Natural killer cell treated with Interleukin-12 subunit alpha and Interleukin-12 subunit beta and Interleukin-15 and Interleukin-18, amount 100 ng/mL, for 72 hours (primary cell): ENCODE measurements at places on chromosomes 2 and 18.

DNA sequence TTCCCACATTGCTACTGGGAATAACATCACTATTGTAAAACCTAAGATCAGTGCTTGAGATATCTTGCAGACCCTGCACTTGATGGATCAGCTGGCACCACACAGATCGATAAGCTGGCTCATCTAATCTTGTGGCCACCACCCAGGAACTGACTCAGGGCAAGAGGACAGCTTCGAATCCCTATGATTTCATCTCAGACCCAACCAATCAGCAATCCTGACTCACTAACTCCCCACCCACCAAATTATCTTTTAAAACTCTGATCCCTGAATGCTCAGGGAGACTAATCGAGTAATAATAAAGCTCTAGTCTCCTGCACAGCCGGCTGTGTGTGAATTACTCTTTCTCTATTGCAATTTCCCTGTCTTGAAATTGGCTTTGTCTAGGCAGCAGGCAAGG is 11.3 kb upstream of the TEX44 start:
- no peak for DNase-seq

- DNase-seq = peak; percentile 69
These were observed 12.6 kb downstream of the NOP58 start for GRCh38 chr2:202278036-202278760.

DNA sequence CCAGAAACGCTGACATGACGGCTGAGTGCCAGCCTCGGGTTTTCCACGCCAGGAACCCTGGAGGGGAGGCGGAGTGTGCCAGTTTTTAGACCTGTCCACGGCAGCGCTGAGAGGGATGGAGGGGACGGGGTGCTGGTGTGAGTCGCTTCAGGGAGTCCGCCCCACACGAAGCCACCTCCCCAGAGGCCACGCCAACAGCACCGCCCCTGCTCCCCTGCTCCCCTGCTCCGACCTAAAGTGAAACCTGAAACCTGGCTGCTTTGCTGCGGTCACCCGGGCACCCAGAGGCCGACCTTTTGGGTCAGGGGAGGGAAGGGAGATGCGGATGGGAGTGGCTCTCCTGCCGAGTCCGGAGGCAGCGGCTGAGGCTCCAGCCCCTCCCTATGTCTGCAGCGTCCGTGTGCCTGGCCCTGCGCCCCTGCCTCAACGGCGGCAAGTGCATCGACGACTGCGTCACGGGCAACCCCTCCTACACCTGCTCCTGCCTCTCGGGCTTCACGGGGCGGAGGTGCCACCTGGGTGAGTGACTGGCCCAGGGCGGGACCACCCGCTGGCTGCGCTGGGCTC is 38.1 kb downstream of the SNED1 start:
- DNase-seq = no peak

- DNase-seq = no peak
These were observed 487.0 kb upstream of the FANCL start for GRCh38 chr2:58727981-58728656.

- no peak for DNase-seq
These were observed 37.4 kb downstream of the AFF3 start for GRCh38 chr2:100104718-100105677.

- no peak for DNase-seq
These were observed 67.3 kb downstream of the SEMA4F start for GRCh38 chr2:74721316-74721715.

- no peak for DNase-seq
These were observed 16.2 kb downstream of the GULP1 start for GRCh38 chr2:188307850-188308283.

GRCh38 chr2:232502911-232503808 is 15.5 kb upstream of the ECEL1 start:
- no peak for DNase-seq

GRCh38 chr2:241951920-241952319 is 82.4 kb downstream of the RTP5 start:
- DNase-seq = no peak

- DNase-seq = no peak
These were observed 189.7 kb downstream of the TWIST2 start for GRCh38 chr2:239037559-239037910.

- DNase-seq = no peak
These were observed 80.3 kb downstream of the DYNAP start for GRCh38 chr18:54671291-54671881.

DNA sequence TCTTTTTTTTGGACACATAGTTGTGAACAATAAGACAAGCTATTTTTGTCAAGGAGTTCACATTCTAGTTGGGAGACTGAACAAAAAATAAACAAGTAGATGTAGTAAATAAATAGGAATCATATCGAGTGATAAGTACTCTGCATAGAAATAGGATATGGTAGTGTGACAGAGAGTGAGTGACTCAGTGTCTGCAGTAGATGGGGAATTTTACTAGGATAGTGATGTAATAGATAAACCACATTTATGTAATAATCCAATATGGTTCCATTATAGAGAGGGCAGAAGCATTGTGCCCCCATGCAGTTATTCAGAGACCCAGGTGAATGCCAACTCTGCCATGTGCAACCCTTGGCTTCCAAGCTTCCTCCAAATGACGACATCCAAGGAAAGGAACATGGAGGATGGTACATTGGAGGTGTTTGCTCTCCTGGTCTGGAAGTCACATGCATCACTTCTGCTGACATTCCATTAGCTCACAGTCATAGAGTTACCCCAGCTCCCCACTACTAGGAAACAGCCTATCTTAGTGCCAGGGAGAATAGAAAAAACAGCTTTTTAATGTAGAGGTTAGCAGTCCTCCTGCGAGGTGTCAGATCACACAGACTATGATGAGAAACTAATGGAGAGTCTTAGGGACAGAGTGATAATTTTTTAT is 595.4 kb downstream of the NYAP2 start:
- DNase-seq = no peak

DNA sequence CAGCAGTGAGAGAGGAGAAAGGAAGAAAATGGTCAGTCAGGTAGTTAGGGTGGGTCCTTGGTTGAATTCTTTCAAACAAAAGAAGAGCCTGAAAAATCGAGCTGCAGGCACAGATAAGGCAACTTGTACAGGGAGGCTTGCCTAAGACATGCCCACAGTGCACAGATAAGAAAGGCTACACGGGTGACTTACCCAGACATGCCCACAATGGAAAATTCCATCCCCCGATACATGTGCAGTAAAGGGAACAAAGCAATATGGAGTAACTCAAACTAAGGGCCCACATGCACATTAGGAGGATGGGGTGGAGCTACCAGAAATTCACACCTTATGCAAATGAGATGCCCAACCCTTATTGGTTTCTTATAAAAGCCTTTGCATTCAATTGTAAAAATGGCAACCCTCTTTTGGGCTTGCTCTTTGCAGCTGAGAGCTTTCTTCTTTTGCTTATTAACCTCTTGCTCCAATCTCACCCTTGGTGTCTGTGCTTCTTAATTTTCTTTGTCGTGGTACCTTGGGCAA is 110.3 kb upstream of the RMP24 start:
- no peak for DNase-seq

- no peak for DNase-seq
These were observed 222.0 kb upstream of the CHAC2 start for GRCh38 chr2:53545604-53546003.

DNA sequence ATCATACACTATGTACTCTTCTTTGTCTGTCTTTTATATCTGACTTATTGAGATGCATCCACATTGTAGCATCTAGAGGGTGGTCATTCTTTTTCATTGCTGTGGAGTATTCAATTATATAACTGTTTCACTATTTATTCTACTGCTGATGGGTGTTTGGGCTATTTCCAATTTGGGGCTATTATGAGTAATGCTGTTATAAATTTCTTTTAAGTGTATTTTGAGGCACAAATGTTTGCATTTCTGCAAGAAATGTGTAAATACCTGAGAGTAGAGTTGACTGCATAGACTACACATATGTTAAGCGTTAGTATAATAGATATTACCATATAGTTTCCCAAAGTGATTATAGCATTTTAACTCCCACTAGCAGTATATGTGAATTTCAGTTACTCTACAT is 26.9 kb upstream of the PPP1R1C start:
- no peak for DNase-seq

DNA sequence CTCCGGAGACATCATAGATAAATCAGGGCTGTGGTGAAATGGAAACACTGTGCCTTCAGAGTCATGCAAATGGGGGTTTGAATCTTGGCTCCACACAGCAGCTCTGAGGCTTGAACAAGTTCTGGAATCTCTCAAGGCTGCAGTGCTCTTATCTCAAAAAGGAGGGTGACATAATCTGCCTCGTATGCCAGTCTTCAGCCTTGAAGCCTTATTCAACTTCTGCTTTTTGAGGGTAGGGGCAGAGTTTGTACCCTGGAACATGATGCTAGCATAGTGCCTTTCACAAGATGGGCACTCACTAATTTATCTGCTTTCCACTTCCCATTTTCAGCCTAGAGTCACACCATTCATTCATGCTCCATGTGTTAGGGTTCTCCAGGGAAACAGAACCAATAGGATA is 42.3 kb downstream of the GATA6 start:
- no peak for DNase-seq

- DNase-seq = no peak
These were observed 1238.0 kb upstream of the NRXN1 start for GRCh38 chr2:52269696-52270485.

DNA sequence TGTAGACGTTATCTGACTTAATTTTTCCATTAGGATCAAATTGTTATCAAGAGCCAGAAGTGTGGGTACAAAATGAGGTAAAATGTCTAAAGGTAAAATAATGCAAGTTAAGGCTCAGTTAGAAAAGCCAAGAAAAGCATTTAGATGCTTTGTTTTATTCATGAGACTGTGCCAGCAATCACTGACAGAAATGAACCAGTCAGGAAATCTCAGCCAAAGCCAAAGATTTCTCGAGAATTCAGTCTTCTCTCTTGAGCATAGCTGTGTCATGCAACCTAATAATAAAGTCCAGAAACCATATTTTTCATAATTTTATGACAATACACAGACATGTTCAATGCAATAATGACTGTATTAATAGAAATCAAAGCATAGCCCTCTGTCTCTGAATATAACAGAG is 43.5 kb upstream of the ZNF397 start:
- no peak for DNase-seq

DNA sequence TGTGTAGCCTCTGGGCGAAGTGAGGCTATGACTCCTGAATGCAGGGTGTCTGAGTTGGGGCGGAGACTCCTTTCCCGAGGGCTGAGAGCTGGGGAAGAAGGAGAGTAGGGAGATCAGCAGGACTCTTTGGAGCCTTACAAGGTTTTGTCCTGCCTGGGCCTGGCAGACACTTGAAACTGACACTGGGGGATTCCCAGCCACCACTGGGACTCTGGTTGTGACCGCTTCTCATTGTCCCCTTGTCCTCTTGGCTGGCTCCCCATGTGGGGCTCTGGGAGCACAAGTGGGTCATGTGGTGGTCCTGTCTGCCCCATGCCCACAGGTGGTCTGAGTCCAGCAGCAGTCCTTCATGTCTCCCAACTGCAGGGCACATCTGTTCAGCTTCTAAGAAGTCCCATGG is 78.2 kb upstream of the MGAT4A start:
- no peak for DNase-seq

DNA sequence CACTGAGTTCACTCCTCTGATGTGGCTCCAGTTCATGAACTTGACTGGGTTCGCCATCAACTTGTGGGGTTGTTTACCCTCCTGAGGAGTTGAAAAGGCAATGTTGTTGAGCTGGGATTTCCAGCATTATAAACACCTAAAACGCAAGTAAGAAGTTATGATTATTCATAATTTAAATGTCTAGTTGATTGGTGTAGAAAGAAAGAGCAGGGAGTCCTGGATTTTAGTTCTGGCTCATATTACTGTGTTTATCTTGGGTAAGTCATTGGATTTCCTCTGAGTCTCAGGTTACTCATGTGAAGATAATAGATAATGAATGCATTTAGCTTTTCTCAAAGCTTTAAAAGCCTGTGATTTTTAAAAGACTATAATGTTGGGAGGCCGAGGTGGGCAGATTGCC is 438.0 kb upstream of the CDH20 start:
- no peak for DNase-seq
